ENCODE measurements at places on chromosomes 5 and 9. TPM values are rescaled to one million over a fixed set of nuclear protein-coding genes. Genes with fewer than 3 reads are reported as not detected.

DNA sequence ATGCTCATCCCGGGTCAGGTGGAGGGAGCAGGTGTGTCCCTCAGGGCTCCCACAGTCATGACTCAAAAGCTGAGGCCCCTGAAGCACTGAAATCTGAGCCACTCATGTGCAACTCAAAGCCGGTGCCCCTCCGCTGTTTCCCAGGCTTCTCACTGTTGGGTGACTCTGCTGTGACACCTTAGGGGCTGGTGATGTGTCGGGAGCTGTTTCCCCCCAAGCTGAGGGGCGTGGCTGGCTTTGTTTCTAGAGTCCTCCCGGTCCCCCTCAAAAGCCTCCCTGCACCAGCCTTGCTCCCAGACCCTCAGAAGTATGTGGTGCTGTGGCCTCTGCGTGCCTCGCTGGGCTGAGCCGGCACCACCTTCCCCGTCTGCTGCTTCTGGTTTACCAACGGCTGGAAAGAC lies 39.7 kb downstream of the PLPP7 start:
- no peak for DNase-seq

DNA sequence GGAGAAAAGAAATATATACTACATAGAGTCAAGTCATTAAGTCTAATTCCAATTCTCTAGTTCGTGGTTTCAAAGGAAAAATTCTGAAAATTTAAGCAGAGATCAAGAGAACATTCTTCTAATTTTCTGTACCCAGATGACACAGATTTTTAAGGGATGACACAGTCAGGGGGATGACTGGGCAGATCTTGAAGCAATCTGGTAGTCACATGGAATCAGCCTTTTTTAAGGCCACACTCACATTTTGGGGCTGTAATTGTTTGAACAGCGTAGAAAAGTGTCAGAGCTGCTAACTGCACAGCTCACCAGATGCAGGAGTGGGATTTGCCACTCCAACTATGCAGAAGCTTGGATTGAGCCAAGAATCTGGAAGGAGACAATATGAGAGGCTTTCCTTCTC lies 20.4 kb downstream of the PDE4D start:
- DNase-seq: no peak

Gene YTHDC2
- 10.7 TPM for polyA plus RNA-seq

- peak; percentile 63 for DNase-seq
These were observed 31.0 kb downstream of the TTC1 start for GRCh38 chr5:160039810-160040470.

- DNase-seq: peak; percentile 35
These were observed 63.3 kb downstream of the FREM1 start for GRCh38 chr9:14846871-14847311.

DNA sequence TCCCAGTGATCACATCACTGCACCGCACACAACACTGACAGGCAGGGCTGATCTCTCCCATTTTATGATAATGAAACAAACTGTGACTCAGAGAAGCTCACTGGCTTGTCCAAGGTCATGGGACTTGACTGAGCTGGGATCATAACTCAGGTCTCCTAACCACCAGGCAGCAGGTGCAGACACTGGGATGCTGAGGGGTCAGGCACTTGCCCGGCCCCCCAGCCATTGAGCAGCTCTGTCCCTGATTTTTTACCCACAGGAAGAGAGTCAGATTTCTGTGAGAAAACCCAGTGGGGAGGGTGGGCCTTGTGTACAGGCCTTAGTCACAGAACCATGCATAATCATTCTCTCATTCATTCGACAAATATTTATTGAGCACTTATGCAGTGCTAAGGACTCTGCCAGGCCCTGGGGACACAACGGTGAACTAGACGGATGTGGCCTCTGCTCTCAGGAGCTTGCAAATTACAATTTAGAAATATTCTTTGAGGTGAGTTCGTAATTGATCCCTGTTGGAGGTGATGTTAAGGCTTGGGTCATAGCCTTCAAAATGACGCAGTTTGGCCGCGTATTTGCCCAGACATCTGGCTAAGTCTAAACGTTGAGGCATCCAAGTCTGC lies 54.5 kb upstream of the TGFBR1 start:
- no peak for DNase-seq

Gene CER1
- polyA plus RNA-seq: not detected

- DNase-seq: no peak
These were observed 1.8 kb upstream of the DIPK1B start for GRCh38 chr9:136710543-136710942.

- DNase-seq: no peak
These were observed 183.6 kb downstream of the CFAP90 start for GRCh38 chr5:7667216-7667767.

Gene NOXA1
- polyA plus RNA-seq: 24.9 TPM

GRCh38 chr5:174327317-174327864 lies 281.9 kb downstream of the NSG2 start:
- DNase-seq: peak; percentile 59

DNA sequence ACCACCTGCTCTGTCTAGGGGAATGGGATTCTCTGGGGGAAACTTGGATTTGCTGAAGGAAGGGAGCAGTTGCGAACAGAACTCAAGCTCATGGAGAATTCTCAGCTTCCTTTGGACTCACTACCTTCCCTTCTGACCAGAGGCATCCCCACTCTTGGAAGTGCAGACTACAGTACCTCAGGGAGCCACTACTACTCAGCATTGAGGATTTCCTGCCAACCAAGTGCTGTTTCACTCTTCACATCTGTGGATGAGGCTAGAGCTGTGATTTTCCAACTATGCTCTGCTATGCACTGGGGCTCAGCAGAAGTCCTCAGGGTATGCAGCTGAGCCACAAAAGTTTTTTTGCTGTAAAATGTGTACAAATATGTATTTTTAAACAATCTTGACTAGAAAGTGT lies 43.9 kb downstream of the MACROH2A1 start:
- no peak for DNase-seq

DNA sequence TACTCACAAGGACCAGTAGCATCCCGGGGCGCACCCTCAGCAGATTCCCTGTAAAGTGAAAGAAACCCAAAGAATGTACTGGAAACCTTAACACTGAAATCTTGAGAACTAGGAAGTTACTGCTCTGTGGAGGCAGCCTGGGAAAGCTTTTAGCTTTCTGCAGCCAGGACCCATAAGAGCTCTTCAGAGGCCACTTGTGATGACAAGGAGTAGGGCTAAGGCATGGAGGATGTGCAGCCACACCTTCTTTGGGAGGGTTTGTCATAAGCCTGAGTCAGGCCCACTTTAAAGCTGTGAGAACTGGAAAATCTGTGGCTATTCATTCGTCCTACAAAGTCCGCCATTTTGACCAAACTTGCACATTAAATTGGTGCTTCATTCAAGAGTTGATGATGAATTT lies 291.1 kb upstream of the TLE4 start:
- DNase-seq: no peak

Gene LYRM7
- 7.0 TPM for polyA plus RNA-seq

GRCh38 chr9:123069010-123069481 lies 35.6 kb downstream of the GPR21 start:
- no peak for DNase-seq
